ENCODE measurements at places on chromosomes 6 and 20.
A peak's percentile ranks its signal among the peaks of the same experiment; 100 is the strongest.

- DNase-seq: no peak
These were observed 508.9 kb upstream of the JAG1 start for GRCh38 chr20:11182720-11183119.

GRCh38 chr6:152356662-152357061 lies 280.5 kb downstream of the SYNE1 start:
- no peak for DNase-seq

DNA sequence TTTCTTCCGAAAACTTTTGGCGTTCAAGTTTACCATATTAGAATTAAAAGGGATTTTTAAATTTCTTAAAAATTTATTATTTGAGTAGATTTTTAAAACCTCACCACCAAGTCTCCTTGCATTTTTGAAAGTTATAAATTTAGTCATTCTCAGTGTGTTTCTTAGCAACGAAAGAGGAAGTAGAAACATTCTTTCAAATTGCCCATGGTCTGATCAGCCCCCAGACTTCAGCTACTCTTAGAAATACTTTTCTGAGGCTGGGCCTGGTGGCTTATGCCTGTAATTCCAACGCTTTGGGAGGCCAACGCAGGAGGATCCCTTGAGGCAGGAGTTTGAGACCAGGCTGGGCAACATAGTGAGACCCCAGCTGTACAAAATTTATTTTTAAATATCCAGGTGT lies 15.1 kb upstream of the RTF2 start:
- DNase-seq: no peak

- DNase-seq: no peak
These were observed 116.5 kb downstream of the TCP11 start for GRCh38 chr6:35024551-35025054.

DNA sequence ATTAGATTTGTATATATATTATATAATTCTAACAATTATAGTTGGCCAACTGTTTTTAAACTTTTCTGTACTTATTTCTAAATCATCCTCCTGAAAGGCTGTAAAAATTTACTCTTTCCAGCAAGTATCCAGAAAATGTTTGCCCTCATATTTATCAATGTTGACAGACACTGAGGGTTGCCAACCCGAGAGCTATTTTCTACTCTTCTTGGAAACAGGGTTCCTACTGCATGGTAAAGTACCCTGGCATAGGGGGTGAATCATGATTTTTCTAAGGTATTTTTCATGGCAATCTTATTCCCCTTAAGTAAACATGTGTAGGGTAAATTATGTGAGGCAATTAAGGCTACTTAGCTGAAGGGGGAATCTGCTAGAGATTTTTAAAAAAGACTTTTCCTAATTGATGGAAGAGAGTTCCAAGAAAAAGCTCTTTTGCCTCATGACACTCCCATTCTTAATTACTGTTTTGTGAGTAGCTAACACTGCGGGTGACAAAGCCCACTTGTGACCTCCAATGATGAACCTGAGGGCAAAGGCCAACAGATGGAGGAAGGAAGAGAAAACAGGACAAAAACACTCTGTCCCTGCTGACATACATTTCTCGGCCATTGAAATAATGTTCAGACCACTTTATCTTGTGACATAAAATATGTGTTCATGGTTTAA lies 37.9 kb downstream of the GPX5 start:
- DNase-seq: no peak

GRCh38 chr6:45595010-45595851 lies 217.5 kb upstream of the SUPT3H start:
- DNase-seq: no peak

- peak; percentile 25 for DNase-seq
These were observed 89.9 kb downstream of the YTHDF1 start for GRCh38 chr20:63125838-63126601.

DNA sequence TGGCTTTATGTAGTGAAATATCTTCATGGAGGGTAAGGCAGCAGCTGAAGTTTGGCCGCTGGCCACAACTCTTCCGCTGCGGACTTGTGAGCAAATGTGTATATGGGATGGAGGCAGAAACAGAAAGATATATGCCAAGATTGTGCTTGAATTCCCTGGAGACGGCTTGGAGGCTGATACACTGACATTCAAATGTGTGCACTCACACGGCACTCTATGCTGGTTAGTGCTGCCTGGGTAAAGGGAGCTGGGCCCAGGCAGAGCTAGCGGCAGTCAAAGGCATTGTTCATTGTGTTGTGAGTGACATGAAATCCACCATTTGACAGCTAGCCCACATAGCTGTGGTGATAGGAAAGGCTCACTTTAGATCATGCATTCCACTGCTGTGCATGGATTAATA lies 202.7 kb downstream of the CLIC5 start:
- DNase-seq: no peak

DNA sequence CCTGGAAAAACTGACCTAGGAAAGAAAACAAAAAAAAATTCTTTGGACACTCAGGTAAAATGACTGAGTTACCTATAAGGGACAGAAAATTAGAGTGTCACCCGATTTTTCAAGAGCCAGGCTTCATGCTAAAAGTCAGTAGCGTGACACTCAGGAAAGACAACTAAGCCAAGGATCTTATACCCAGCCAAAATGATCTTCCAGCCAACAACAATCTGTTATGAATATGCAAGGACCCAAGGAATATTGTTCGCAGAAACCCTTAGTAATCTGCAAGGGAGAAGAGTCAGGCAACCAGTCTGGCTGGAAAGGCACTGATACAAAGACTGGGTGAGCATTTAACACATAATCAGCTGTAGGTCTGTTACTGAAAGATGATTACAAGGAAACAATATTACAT lies 203.6 kb downstream of the GMPR start:
- DNase-seq: no peak

DNA sequence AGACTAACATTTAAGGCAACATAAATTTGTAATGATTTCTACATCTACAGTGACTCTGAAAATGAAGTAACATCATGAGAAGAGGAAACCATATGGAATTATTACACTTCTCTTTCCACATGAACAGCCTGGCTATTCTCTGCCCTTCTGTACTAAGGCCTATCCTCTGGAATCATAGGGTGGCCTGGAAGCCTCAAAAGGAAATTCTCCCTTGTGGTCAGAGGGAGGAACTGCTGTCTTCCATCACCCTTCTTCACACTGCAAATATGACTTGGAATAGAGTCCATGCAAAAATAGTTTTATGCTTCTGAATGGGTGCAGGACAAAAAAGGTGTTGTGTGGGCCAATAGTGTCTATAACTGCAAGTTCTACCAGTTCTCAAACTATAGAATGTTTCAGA lies 44.6 kb upstream of the SH3BGRL2 start:
- no peak for DNase-seq

DNA sequence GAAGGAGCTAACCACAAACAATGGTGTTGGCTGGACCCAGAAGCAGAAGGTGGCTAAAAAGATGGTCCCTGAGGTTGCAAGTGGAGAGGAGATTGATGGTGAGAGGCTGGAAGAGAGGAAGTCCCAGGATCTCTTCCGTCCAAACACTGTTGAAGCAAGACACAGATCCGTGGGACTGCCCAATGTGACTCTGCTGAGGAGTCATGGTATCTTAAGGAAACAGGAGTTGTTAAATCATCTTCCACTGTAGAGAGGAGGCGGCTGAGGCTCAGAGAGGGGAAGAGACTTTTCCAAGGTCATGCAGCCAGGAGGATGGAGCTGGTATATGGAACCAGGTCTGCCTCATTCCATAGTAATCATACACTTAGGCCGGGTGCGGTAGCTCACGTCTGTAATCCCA lies 4.1 kb upstream of the ZNF335 start:
- no peak for DNase-seq

DNA sequence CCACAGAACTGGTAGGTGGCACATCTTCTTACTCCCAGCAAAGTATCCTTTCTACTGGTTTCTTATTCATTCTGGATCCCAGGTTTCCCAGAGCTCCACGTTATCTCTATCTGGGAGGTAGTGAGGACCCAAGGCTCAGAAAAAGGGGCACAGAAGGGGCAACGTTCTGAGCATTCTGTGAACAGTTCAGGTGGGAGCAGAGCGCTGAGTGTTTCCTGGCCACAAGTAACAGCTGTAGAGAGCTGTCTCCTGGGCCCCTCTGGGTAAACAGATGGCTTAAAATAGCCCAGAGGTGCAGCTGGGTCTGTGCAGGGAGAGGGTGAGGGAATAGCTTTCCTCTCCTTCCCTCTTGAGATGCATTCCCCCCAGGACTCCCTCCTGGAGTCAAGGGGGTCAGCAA lies 2.1 kb downstream of the APOBEC2 start:
- DNase-seq: no peak

GRCh38 chr20:59584278-59584925 lies 19.9 kb upstream of the PHACTR3 start:
- no peak for DNase-seq

DNA sequence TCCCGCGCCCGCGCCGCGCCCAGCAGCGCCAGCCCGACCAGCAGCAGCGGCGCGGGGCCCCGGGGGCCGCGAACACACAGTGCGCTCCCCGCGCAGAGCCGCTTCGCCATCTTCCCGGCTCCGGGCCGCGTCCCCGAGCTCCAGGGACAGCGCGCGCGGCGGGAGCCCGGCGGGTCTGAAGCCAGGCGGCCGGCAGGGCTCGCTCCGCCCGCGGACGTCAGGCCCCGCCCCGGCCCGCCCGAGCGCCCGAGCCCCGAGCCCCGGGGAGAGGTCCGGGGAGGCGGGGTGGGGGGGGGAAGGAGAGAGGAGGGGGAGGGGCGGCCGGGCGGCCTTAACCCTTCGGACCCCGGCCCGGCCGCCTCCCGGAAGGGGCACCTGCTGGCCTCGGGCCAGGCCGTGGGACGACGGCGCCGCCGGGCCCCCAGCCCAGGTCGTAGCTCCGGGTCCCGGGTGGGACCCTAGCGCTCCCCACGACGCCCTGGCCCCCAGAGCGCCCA lies at the start of gene LAMA5:
TSS of gene LAMA5 (minus strand) at position 177 of the 497 bp plus-strand sequence. CDS start at position 110, 67 bp downstream.
- no peak for DNase-seq

DNA sequence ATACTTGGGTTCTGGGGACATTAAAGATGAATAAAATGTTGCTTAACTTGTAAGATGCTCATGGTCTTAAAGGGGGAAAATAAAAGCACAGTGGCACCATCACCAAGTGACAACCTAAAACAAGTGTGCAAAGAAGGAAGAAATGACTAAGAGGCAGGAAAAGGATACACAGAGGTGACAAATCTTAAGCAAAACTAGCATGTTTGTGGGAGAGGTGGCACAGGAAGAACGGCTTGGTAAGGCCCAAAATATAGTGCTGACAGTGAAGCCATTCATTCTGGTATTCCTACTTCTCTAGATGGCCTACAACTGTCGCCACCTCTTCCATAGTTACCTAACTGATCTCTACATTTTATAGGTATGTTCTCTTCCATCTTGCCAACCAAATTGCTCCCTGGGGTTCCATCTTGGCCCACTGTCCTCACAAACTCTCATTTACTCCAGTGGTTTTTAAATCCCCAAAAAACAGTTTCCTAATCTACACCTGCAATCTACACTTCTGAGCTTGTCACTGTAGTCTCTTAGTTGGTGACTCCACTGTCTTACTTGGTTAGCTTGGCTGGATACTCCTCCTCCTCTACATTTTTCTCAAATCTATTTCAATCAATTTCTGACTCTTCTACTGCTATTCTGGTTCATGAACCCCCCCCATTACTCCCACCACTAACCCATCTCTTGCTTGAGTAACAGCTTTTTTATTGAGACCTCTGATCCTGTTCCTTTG lies 33.5 kb downstream of the FAM8A1 start:
- DNase-seq: no peak

- DNase-seq: no peak
These were observed 70.2 kb upstream of the ADGRF1 start for GRCh38 chr6:47112317-47112716.

GRCh38 chr6:113936093-113936934 lies 34.6 kb downstream of the HDAC2 start:
- DNase-seq: no peak

DNA sequence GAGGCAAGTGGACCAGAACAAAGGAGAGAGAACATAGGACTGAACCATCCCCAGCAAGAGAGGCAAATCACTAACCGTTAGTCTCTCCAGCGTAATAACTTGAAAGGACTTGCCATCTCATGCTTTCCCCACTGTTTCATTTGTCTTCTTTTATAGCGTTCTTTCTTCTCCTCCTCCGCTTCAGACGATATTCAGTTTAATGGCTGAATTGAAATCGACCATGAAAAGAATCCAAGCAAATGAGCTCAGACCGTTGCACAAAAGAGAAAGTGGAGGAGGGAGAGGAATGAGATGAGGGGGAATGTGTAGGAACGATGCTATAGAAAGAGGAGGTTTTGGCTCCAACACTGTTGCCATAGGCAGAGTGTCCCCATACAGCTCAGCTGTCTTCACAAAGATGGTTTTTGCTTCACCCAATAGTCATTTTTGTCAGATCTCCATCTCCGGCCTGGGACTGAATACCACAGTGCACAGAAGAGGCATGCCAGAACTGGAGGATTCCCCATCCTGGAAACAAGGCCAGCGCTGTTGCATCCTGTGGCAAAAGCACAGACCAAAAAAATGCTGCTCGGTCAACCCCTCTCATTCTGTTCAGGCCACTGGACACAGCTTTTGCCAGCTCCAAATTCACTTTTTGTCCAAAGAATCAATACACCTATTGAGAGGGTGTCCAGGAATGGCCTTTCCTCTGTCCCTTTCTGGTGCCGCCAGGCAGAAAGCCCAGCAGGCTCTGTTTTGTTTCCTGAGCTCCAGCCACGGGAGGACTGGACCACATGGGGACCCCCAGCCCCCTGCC lies 176.1 kb downstream of the ID4 start:
- DNase-seq: no peak

Measured in ascending aorta (tissue), 2 donors.